ENCODE measurements at places on chromosomes 11 and 22. TPM values are rescaled to one million over a fixed set of nuclear protein-coding genes. Genes with fewer than 3 reads are reported as not detected.

Gene KRTAP5-7
- not detected for total RNA-seq

Gene MRGPRF
- not detected for total RNA-seq

Gene IL10RA
- total RNA-seq: 286 TPM

Gene OR8I2
- total RNA-seq: not detected

Gene OR5AS1
- not detected for total RNA-seq

Gene ARVCF
- 0.71 TPM for total RNA-seq

Gene INS
- total RNA-seq: not detected

Gene PLEKHA7
- total RNA-seq: 2.3 TPM

Gene IGF2
- total RNA-seq: 0.76 TPM

Gene OR5I1
- total RNA-seq: not detected

Gene OSBP2
- 5.0 TPM for total RNA-seq

Gene RFPL3
- not detected for total RNA-seq

Gene MAPK11
- 13.4 TPM for total RNA-seq
